ENCODE measurements at places on chromosomes 11 and 22.
A peak's percentile ranks its signal among the peaks of the same experiment; 100 is the strongest.

DNA sequence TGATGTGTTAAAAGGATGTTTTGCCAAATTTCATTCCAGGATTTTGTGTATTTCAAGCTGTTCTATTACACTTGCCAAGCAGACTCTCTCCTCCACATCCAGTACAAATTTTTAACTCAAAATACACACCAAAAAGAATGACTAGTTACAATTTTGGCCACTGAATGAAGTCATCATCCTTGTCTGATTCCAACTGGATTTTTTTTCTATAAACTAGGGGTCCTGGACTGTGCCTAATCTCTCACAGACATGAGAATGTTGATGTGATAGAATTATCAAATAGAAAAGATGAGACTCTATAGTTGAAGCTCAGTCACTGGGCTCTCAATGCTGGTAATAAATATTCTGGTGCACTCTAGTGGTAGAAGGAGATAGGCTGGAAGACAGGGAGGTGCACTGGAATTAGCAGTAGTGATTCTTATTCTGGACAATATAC lies 85.8 kb downstream of the FANCF start:
- DNase-seq = no peak

DNA sequence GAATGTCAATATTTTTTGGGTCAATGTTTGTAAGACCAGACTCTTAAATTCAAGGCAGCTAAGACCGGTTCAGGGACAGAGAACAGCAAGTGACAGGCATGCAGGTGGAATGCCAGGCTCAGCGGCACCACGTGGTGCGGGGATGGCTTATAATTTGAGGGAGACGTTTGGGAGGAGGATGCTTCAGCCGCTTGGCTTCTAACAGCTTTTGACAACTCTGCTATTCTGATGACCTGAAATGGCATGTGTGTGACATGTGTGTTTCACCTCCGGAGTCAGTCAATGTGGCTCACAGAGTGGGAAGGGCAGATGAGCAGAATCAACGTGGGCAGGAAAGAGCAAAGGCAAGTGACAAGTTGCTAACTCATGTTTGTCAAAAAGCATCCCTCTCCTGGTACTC lies 228.3 kb downstream of the KIRREL3 start:
- DNase-seq = no peak

DNA sequence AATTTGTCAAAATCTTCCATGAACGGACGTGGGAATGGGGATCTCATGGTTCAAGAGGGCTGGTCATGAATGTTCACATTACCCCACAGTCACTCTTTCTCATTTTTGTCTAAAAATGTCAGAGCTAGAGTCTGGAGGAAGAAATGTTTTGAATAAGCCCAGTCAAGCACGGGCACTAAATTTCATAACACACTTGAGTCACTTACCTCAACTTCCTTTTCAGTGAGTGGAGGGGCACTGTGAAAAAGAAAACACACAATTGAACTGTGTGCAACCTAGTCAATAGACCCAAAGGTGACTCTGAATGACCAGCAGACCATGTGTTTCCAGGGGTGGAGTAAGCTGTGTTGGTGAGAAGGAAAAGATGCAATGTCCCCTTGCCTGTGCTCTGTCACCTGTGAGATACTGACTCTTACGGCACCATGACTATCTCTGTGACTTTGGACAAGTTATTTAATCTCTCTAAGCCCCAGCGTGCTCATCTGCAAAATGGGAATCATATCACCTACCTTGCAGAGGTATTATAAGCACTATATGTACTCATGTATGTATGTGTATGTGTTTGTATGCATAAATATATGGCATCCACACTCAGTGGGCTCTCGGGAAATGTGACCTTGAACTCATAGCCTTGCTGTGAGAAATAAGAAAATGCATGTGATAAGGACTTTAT lies 38.2 kb upstream of the LYVE1 start:
- peak; percentile 38 for DNase-seq

- no peak for DNase-seq
These were observed 17.6 kb downstream of the SLC5A12 start for GRCh38 chr11:26704249-26704648.

All from activated CD4-positive, alpha-beta T cell treated with anti-CD3 and anti-CD28 coated beads, Interleukin-2, Interleukin-4, amounts not matched to agents 100 ng/mL and 50 ng/mL, durations not matched to agents 16 hours and 8 hours (primary cell).